AG08395 (cell line): ENCODE measurements at places on chromosomes 6 and 20.

DNA sequence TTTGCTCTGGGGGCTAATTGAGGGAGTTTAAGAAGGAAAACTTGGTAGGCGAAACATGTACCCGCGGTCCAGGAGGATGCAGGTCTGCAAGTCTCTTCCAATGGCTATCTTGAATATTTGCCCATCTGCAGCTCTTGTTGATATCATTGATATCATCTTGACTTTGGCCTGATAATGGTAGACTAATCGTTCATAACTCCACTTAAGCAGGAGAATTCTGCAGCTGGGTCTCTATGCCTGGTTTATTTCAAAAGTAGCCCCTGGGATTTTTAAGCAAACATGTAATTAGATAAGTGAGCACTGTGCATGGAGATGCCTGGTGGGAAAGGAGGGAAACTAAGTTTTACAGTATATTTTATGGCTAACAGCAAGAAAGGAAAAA lies 52.7 kb downstream of the ADGB start:
- no peak for DNase-seq

DNA sequence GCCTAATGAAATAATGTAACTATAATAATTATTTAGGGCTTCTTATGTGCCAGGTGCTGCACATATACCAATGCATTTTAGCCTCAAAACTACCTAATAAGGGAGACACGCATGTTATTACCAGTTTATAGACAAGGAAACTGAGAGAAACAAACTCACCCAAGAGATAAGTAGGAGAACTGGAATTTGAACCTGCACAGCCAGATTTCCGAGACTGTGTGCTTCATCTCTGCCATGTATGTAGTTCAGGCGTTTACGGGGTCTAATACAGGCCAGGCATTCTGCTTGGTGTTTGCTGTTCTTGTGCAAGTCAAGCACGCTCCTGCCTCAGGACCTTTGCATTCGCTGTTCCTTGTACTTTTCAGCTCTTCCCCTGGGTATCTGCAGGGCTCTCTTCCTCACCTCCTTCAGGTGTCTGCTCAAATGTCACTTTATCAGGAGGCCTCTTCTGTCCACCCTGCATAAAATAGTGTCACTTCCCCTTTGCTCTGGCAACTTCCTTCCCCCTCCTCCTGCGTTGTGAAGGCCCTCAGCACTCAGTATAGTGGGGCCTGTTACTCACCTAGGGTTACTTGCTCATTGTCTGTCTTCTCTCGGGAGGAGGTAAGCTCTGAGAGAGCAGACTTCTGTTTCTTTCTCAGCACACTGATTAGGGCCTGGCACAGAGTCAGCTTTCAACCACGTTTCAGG lies 6.1 kb upstream of the NSFL1C start:
- no peak for DNase-seq

GRCh38 chr20:24341781-24342180 lies 127.6 kb upstream of the SYNDIG1 start:
- DNase-seq = no peak

DNA sequence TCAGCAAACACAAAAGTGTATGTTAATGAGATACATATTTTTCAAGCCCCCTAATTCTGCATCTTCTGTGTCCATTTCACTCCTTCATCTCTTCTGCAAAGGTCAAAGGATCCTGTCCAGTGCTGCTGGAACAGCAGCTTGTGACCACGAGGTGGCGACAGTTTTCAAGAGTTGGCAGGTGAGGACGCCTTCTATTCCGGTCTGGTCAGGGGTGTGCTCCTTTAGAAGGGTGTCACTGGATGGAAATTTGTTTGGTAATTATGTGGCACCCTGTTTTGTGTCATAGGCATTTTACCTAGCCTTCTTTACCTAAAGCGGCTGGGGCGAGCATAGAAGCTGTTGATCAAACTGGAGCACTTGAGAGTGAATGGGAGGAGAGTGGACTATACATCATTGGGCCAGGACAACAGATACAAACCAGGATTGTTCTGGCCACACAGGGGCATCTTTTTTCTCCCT lies 32.9 kb upstream of the ERVFRD-1 start:
- DNase-seq = peak; percentile 81

DNA sequence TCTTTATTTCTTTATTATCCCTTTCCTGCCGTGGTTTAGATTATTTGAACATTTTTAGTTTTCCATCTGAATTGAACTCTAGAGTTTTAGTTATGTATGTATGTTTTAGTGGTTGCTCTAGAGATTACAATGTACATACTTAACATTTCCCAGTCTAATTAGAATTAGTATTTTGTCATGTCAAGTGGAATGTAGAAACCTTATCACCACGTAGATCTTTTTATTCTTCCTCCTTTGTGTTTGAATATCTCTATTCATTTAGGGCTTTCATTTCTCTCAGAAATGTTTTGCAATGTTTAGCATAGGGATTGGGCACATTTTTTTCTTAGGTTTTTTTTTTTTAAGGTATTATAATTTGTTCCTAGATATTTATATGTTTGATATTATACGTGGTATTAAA lies 73.1 kb upstream of the EZR start:
- DNase-seq = no peak

- peak; percentile 38 for DNase-seq
Measured at GRCh38 chr6:16625291-16626265, 135.7 kb downstream of the ATXN1 start.

DNA sequence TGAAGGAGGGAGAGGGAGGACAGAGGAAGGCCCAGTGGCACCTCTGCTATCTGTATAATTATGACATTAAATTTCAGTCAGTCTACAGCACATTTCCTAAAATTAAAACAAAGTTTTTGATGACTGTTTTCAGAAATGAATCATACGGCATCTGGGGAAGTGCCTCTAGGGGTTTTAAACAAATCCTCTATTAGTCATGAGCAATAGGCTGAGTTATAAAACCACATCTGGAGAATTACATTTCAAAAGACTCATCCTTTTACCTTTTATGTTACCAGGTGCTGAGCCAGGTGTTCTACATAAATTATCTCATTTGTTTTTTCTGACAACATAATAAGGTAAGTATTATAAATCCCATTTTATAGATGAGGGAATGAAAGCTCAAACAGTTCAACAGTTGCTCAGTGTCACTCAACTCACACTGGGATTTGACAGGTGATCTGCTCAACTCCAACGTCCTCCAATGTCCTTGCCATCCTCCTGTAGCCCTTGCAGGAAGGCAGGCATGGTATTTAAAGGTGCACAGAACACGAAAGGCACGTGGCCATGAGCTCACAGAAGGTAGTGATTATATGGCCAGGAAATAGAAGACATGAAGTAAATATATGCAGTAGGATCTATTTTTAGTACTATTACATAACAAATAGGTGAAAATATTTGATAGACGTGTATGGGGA lies 184.2 kb upstream of the MAN1A1 start:
- peak; percentile 78 for DNase-seq

GRCh38 chr6:29620630-29621029 lies 12.4 kb downstream of the GABBR1 start:
- DNase-seq = no peak

DNA sequence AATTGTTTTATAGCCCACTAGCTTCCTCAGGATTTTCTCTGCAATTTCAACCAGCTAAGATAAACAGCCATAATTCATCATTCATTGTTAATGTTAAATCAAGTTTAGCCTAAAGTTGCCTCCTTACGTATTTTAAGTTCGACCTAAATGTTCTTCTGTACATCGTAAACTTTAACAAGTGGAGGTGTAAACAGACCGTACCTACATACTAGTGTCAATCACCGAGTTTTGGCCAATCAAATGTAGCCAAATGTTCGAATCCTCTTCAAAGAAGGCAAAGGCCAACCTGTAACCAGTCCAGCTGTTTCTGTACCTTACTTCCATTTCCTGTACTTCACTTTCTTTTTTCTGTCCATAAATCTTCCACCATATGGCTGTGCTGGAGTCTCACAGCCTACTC lies 13.5 kb downstream of the MBOAT1 start:
- no peak for DNase-seq

DNA sequence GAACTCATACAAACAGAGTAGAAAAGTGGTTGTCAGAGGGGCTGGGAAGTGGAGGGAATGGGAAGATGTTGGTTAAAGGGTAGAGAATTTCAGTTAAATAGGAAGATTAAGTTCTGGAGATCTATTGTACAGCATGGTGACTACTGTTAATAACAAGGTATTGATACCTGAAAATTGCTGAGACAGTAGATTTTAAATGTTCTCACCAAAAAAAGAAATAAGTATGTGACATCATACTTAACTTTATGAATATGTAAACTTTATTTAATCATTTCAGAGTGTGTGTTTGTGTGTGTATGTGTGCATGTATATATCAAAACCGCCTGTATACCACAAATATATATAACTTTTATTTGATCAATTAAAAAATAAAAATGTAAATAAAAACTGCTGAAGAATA lies 896.4 kb downstream of the TFAP2A start:
- DNase-seq = no peak

- no peak for DNase-seq
Measured at GRCh38 chr20:42346189-42347170, 728.3 kb upstream of the CHD6 start.

- DNase-seq = no peak
Measured at GRCh38 chr6:40500227-40500626, 86.9 kb downstream of the LRFN2 start.

GRCh38 chr20:54514028-54514607 lies 38.7 kb downstream of the DOK5 start:
- DNase-seq = no peak

GRCh38 chr6:145836170-145836569 lies 21.6 kb upstream of the FBXO30 start:
- DNase-seq = peak; percentile 35

- DNase-seq = peak; percentile 93
Measured at GRCh38 chr6:36666826-36667591, 11.5 kb upstream of the CDKN1A start.

DNA sequence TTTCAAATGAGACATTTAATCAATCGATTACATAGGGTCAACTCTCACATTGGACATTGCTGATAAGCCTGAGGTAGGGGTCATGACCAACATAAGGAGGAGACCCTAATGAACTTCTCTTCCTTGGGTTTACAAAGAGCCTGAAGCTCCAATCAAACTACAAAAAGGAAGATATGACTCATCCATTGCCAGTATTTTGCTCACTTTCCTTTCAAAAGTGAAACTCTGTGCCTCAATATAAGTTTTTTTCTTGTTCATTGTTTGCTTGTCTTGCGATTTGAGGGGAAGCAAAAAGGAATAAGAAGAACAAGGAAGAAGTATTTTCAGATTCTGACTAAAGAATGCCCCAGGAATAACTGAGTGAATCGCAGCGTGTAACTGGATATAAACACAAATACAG lies 38.8 kb upstream of the KHDRBS2 start:
- no peak for DNase-seq

DNA sequence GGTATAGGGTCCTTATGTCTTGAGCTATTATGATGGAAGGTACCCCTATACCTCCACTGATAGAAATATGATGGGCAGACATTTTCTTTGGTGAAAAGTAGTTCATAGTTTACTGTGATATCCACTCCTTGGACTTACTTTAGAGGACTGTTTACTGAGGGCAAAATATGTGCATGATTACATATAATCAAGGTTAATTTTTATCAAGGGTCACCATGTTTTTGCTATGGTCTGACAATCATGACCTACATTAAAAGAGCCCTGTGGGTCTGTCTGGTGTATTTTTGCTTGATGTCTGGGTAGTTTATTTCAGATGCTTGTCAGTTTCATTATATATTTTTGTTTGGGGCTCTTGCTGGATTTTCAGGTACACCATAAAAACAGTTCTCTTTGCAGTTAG lies 40.1 kb downstream of the CDKAL1 start:
- DNase-seq = no peak

- DNase-seq = peak; percentile 65
Measured at GRCh38 chr6:11384531-11385309, 152.3 kb upstream of the NEDD9 start.

GRCh38 chr6:12083763-12084162 lies 71.7 kb downstream of the HIVEP1 start:
- DNase-seq = no peak

- no peak for DNase-seq
Measured at GRCh38 chr6:146041282-146041681, 12.4 kb downstream of the GRM1 start.

- DNase-seq = no peak
Measured at GRCh38 chr6:140636271-140636907, 1261.9 kb upstream of the CITED2 start.

DNA sequence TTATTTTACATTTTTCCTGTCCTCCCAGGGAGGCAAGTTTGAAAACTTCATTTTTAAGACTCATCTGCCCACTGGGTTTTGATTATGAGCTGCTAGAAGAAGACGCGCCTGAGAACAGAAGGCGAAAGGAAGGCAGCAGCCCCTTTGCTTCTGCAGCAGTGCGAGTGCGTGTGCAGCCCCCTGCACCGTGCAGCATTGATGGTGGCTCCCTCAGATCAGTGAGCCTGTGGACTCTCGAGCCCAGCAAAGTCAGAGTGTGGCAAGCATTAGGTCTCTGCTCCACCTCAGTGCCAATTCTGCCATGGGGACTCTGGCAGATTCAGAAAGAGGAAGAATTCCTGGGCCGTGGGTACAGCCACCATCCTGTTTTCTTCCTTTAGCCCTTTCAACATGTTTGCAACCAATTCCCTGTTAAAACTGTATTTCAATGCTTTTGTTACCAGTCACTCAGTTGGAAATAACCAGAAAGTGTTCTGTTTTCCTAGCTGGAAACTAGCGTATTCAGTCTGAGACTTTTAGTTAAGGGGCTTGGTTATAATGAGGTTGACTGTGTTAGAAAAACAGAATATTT lies 134.8 kb upstream of the OGFRL1 start:
- no peak for DNase-seq

GRCh38 chr6:118324116-118324515 lies 224.0 kb upstream of the PLN start:
- no peak for DNase-seq

GRCh38 chr6:105880030-105880492 lies 206.1 kb upstream of the PRDM1 start:
- no peak for DNase-seq

GRCh38 chr6:83055366-83055964 lies 10.2 kb downstream of the UBE3D start:
- peak; percentile 71 for DNase-seq

DNA sequence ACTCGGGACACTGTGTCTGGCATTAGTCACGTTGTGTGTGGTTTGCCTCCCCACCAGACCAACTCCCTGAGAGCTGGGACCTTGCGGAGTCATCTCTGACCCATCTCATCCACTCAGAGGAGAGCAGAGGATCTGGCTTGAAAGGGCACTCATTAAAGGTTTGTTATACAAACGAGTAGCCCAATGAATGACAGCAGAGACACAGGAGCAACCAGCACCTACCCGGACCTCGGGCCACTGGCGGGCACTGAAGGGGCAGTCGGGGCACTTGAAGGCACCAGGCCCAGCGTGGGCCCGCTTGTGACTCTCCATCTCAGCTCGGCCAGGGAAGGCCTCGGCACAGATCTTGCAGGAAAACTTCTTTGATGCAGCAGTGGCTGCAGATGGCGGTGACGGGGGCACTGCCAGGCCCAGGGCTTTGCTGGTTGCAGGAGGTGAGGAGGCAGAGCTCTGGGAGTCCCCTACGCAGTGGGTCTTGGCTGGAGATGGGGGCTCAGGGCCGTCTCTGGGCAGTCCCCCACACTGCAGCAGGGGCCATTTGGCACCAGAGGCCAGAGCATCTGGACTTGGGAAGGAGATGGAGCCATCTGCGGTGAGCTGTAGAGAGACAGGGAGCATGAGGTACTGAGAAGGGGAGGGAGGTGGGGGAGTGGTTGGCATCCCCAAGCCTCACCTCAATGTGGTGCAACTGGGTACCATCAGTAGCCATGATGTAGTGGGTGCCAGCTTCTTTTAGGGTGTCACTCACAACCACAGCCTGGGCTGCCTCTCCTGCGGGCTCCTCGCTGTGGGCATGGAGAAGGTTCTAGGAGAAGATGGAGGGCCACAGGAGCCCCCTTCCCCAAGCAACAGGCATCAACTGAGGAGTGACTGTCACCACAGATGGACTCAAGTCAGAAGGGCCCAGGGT lies 17.7 kb downstream of the PCIF1 start:
- DNase-seq = no peak
